CD4-positive, alpha-beta T cell treated with Interleukin-6 at 100 ng/mL for 8 hours (primary cell): ENCODE measurements at places on chromosomes 7 and 10.
A peak's percentile ranks its signal among the peaks of the same experiment; 100 is the strongest.

GRCh38 chr7:21829731-21830130, 116.0 kb downstream of the CDCA7L start:
- DNase-seq: no peak

DNA sequence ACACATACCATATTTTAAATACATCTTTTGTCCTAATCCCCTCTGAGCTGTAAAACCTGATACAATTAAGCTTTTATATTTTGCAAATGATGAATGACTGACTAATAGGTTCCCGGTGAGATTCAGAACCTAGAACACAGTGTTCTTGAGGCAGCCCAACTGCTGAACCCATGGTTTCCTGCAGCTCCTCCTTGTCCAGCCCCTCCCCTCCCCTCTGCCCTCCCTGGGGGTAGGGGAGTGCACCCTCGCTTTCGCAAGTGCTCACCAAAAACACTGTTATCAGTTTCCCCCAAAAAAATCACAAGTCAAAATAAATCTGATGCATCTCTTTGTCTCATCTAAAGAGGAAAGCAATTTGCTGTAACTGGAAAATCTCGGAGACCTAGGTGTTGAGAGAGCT, 602.8 kb downstream of the KCNMA1 start:
- no peak for DNase-seq

GRCh38 chr10:80700760-80701444, 163.2 kb downstream of the SH2D4B start:
- no peak for DNase-seq

- no peak for DNase-seq
Measured at GRCh38 chr7:49817279-49817678, 43.8 kb downstream of the VWC2 start.

GRCh38 chr10:24920907-24921881, 31.2 kb downstream of the PRTFDC1 start:
- DNase-seq: peak; percentile 7

DNA sequence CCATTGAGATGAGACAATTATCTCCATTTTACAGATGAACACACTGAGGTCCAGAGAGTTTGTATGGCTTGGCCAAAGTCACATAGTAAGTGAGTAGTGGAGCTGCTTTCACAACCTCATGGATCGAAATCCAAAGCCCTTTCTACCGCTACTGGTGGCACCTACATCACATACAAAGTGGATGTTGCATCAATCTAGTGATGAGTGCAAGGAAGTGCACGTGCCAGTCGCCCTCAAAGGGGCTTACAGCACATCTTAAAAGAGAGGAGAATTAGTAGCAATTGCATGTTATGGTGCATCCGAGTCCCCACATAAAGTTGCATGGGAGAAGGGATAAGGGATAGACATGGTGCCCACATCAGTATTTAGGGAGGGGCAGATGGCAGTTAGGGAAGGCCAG, 31.0 kb upstream of the GPR26 start:
- DNase-seq: no peak

DNA sequence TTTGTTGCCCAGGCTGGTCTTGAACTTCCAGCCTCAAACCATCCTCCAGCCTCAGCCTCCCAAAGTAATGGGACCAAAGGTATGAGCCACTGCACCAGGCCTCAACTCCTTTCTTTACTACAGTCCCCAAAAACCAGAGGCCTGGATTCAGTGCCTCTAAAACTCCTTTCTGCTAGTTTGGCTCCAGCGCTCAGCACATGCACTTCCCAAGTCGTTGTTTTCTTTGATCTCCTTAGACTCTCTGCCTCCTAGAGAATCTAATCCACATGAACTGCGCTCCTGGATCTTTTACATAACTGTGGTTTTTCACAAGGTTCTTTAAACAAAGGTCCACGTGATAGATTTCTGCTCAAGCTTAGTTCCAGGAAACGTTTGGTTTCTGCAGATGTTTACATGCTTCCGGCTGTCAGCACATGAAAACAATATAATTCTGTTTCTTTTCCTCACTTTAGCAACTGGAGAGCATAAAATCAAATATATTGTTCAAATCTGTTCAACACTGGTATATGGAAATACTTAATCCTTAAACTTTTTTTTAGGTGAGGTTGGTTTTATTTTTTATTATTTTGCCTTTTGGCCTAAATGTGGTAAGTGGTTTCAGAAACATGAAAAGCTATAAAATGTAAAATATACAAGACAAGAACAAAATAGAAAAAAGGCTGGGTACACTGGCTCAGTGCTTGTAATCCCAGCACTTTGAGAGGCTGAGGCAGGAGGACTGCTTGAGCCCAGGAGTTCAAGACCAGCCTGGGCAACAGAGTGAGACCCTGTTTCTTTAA, 270.5 kb upstream of the MKLN1 start:
- peak; percentile 62 for DNase-seq

GRCh38 chr7:131016230-131016629, 282.2 kb upstream of the KLF14 start:
- DNase-seq: no peak

GRCh38 chr7:106050746-106051117, 61.4 kb downstream of the SYPL1 start:
- no peak for DNase-seq

GRCh38 chr10:50850578-50851230, 34.7 kb downstream of the A1CF start:
- DNase-seq: no peak

DNA sequence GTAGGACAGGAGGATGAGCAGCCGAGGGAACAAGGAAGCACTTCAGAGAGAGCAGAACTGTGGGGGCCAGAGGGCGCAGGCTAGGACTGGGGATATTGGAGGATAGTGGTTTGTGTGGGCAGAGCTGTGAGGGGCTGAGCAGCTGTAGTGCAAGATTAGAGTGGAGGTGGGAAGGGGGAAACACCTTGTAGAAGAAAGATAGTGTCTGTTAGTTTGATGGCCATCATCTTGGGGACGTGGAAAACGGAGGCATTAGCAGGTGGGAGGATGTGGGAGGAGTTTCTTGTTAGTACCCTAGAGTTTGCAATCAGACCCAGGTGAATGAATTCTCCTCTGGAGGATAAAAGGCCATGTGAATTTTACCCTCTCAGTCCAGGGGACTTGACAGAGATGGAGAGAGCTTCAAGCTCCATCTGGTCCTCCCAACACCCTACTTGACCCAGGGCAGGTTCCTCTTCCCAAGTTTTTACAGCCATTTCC, 34.0 kb downstream of the PRSS2 start:
- peak; percentile 51 for DNase-seq

DNA sequence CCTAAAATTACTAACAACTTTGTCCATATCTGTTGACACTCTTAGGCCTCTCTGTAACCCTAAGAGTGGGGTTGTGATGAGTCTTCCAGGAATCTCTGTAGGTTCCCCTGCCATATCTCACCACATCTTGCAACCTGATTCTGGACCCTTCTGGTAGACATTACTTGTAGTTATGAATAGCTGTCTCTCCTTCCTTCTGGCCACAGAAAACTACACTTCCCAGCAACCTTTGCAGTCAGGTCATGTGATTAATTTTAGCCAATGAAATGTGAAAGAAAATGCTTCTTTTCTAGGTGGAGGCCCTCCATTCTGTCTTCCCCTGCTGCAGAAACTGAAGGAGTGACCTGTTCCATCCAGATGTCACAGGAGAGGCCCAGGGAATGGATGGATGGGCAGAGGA, 147.6 kb upstream of the AOAH start:
- DNase-seq: no peak

DNA sequence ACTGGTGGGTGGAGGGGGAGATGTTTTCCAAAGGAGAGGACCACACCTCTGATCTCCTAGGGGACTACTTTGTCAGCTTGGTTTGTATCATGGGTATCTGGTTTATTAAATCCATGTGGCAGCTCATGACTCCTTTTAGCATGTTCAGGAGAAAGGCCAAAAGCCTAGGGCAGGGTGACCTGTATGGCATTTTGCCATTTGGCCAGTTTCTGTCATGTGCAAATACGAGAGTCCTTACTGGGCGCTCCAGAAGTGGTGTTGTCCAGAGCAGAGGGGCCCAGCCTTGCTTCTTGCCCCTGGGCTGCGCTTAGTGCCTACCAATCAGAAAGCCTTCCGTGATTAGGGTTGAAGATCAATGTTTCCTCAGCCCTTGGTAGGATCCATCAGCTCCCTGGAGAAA, 31.0 kb downstream of the ADRA2A start:
- DNase-seq: no peak

DNA sequence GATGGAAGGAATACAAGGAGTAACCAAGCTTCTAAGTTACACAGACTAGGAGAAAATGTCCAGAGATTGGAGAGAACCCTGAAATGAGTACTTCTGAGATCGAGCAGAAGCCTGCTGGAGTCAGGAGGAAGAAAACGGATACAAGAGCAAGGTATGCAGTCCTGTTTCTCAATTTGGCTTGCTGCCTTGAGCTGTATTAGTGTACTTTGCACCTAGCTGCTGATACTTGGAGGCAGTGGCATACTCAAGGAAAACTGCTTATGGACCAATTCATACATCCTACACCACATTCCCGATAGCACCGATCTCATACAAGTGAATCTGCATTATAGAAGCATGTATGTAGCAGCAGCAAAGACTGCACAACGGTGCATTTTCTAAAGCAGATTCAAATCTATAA, 14.4 kb downstream of the PIP4K2A start:
- no peak for DNase-seq

- DNase-seq: no peak
Measured at GRCh38 chr7:141700848-141701371, 1.1 kb downstream of the DENND11 start.

GRCh38 chr7:116771640-116772039, 90.7 kb upstream of the CAPZA2 start:
- no peak for DNase-seq

DNA sequence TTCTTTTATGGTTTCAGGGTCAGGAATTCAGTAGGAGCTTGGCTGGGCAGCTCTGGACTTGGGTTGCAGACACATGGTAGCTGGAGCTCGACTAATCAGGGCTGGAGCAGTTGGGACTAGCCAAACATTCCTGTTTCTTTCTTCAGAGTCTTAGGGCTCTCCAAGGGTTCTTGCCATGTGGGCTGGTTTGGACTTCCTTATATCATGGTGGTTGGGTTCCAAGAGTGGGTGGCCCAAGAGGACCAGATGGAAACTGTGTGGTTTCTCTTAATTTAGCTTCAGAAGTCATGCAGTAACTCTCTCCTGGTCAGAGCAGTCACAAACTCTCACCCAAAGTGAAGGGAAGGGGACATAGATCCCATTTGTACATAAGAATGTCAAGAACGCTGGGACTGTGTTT, 270.1 kb upstream of the FZD1 start:
- DNase-seq: no peak

- DNase-seq: no peak
Measured at GRCh38 chr10:122894261-122894944, 15.0 kb upstream of the FAM24B start.

- no peak for DNase-seq
Measured at GRCh38 chr7:932651-932975, 21.9 kb downstream of the ADAP1 start.
